ENCODE measurements at places on chromosomes 1 and 21.

- no peak for DNase-seq
Measured at GRCh38 chr1:246794048-246794827, 70.0 kb downstream of the SCCPDH start.

GRCh38 chr1:57122031-57122430 is 156.2 kb upstream of the C8B start:
- DNase-seq, result no peak

GRCh38 chr1:9881838-9882249 is 28.2 kb downstream of the CTNNBIP1 start:
- no peak for DNase-seq

DNA sequence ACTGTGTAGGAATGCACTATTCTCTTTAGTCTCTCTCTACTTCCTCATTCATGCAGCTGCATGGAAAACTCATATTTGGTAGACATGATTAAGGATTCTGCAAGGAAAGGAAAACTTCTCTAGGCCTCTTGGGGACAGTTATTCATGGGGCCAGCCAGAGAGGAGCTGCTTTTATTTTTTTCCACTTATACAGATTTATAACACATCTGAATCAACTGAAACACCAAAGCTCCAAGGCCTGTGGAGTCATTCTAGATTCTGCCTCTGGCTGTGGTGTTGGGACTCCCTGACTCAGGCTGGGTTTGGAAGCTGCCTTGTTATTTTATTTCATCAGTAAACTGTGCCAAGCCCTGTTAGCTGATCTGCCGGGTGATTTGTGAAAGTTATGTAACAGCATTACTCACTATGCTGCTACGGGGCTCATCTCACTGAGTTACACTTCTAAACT is 83.9 kb upstream of the EDEM3 start:
- DNase-seq, result no peak

GRCh38 chr1:204293605-204294337 is 66.0 kb downstream of the PLEKHA6 start:
- DNase-seq, result no peak

DNA sequence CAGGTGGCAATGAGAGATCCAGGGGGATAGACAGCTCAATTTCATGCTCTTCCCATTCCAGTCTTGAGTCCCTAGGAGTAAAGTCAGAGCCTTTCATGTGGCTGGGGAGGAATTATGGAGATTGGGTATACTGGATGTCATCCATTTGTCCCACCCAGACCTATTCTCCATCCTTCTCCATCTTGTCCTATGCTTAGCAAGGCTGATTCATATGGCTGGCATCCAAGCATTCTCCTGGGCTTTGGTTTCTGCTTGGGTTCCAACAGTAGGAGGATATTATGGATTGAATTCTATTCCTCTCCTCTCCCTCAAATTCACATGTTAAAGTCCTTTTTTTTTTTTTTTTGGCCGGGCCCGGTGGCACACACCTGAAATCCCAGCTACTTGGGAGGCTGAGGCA is 3.8 kb upstream of the CDC20 start:
- no peak for DNase-seq

- DNase-seq, result no peak
Measured at GRCh38 chr1:234369784-234370183, 3.5 kb upstream of the COA6 start.

DNA sequence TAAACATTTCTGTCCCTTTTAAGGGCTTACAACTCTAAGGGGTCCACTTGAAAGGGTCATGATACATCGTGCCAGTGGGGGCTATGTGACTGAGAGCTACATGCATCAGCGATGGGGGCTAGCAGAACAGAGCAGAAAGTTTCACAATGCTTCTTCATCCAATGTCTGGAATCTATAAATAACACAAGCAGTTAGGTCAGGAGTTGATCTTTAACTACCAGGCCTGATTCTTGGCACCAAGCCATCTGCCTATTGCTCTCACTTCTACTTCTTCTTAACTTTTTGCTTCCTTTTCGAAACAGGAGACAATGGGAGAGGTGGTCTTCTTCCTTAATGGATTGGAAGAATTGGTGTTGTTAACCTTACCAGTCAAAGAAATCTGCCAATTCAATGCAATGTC is 410.0 kb downstream of the TGFB2 start:
- no peak for DNase-seq

- DNase-seq, result no peak
Measured at GRCh38 chr1:12630946-12631530, 12.8 kb upstream of the AADACL4 start.

DNA sequence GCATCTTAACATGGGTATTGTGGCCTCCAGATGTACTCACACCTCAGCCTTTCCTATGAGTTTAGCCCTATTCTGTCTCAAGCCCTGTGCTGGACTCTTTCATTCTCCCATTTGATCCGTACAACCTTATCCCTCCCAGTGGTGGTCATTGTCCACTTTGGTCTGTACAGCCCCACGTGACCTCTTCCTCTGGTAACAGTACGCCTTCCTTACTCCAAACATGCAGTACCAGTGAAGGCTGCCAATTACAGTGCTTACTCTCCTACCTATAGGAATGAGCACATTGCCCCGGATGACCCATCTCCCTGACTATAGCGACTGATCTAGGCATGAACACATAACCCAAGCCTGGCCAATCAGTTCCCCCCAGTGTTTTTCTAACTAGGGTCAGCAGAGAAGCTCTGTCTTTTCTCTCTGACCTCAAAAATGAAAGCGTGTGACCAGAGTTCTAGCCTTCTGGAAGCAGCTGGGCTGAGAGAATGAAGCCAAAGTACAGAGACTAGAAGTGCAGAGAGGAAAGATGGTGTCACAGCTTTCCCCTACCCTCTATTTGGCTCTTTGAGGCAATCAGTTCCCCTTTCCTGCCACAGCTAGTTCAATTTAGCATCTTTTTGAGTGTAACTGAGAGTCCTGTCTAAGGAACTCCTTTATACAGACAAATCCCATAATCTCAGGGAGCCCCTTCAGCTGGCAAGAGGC is 9.9 kb upstream of the QSOX1 start:
- DNase-seq, result no peak

DNA sequence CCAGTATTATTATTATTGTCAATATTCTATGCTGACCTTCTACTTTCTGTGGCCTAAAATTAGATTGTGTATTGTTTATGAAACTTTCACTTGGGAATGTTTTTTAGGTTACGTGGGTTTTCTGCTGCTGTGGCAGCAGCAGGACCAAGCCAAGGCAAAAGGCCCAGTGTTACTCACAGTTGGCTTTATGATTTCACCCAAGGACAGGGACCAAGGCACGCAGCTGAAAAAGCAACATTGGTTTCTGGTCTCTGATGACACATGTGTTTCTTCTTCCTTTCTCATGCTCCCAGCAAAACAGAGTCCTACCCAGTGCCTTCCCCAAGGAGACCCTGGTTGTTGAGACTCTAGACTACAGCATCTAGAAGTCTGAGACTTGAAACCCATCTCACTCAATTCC is 413.7 kb downstream of the SETD4 start:
- no peak for DNase-seq

GRCh38 chr1:176841238-176841637 is 323.3 kb downstream of the ASTN1 start:
- no peak for DNase-seq

DNA sequence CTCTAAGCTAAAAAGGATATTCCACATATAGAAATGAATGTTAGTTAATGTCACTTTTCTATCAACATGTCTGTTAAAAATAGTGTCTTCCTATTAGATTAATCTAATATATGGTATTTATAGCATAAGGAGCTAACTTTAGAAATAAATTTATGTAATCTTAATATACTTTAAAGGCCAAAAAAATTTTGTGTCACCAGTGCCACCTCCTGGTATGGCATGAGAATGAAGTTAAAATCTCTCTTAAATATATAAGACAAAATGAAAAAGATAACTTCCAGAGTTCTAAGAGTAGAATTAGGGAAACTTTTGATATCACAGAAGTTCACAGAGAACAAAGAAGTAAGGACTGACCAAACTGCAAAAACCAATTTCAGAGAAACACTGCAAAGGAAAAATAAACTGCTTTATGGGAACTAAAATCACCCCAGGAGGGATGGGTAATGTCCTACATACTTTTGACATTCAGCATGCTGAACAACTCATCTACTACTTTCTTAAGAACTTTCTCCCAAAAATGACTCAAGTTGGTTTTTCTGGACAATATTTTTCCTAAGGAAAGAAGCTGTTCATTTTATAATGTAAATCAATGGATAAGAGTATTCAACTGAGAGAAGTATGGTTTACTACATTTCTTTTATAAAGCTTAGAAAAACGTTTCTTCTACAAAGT is 82.8 kb downstream of the TRIM33 start:
- DNase-seq, result no peak

- DNase-seq, result peak; percentile 71
Measured at GRCh38 chr21:35400233-35400939, 351.3 kb upstream of the RUNX1 start.

GRCh38 chr1:166929911-166930310 is 45.4 kb downstream of the ILDR2 start:
- no peak for DNase-seq

DNA sequence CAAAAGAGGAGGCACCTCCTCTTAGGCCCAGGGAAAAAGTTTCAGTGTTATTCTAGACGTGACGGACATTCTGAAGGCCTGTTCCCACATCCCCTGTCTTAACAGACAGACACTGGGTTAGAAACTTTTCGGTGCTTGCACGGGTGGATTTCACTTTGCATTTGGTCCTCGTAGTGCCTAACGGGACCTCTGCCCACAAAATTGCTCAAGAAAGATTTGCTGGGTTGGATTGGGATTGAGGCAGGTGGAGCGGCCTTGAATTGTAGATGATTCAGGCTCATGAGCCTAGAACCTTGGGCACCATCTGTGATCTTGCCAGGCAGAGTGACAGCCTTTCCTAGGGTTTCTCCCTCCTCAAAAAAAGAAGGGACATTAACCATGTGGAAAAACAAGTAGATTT is 2.8 kb downstream of the PLA2G5 start:
- no peak for DNase-seq

DNA sequence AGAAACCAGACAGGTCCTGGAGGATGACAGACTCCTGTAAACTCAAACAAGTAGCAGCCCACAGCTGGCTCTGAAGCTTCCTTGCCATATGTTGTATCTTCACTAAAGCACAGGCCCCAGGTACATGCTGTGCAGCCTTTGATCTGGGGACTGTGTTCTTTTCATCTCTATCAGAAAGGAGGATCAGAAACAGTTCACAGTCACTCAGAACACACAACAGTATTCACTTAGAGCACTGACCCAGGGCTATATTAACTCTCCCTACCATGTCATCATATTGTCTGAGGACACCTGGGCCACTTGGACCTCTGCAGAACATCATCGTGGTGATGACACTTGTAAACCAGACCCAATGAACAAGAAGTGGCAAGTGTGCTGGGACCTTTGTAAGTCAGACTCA is 222.0 kb downstream of the SETD4 start:
- no peak for DNase-seq

DNA sequence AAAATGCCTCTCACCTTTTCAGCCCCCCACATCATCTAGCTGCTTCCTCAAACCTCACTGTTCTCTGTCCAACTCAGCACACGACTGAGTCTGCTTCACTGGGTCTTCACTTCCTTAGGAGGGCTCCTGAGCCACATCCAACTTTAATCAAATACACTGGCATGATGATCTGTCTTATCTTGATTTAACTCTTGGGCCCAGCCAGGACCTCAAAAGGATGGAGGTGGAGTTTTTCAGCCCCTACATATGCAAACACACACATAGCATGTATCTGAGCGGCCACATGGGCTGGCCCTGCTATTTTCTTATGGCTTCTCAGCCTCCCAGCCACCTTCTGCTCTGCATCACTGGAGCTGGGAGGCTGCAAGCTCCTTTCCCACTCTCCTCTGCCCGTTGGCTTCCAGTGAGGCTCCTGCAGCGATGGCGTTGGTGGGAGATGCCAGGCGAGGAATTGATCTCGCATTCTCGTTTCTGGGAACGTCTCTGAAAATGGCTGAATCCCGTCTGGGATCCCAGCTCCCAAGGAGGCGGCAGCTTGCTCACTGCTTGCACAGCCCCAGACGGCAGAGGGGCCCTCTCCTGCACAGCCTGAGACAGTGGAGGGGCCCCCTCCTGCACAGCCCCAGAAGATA is 1.8 kb upstream of the PRXL2B start:
- no peak for DNase-seq

- no peak for DNase-seq
Measured at GRCh38 chr1:2238361-2239012, 10.4 kb downstream of the SKI start.

- DNase-seq, result no peak
Measured at GRCh38 chr1:67194209-67194863, 28.1 kb downstream of the IL23R start.

GRCh38 chr1:201096041-201096461 is 16.2 kb downstream of the CACNA1S start:
- no peak for DNase-seq

- peak; percentile 53 for DNase-seq
Measured at GRCh38 chr1:29122682-29123052, 1.0 kb downstream of the TMEM200B start.

DNA sequence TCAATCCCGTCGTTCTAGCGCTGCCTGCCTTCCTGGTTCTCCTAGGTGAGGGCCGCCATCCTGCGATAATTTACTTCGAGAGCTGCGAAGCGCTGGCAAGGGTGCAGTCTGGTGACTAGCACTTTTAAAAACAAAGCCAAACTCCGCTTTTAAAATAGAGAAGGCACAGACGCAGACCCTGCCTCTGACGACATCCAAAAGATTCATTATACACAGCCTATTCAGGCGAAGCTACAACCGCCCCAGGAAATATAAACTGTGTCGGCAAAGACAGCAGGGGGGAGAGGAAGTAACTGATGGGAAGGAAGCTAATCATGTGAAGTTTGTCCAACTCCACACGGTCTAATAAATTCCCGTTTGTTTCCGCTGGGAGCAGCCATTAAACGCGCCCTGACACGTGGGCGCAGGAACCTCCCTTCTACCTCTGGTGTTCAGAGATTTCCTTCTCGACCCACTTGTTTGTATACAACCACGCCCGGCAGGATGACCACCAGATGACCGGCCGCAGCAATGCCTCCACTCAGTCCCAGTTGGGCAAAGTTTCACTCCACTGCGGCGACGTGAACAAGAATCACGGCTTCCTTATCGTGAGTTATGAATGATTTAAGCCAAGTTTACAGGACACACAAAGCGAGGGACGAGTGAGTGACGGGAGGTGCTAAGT is 1.3 kb downstream of the GNG12 start:
- peak; percentile 47 for DNase-seq

- no peak for DNase-seq
Measured at GRCh38 chr1:161872506-161872905, 106.4 kb downstream of the ATF6 start.

GRCh38 chr1:46546210-46546609 is 5.2 kb downstream of the KNCN start:
- DNase-seq, result no peak

GRCh38 chr1:80593197-80593596 is 1207.5 kb upstream of the ADGRL2 start:
- no peak for DNase-seq

DNA sequence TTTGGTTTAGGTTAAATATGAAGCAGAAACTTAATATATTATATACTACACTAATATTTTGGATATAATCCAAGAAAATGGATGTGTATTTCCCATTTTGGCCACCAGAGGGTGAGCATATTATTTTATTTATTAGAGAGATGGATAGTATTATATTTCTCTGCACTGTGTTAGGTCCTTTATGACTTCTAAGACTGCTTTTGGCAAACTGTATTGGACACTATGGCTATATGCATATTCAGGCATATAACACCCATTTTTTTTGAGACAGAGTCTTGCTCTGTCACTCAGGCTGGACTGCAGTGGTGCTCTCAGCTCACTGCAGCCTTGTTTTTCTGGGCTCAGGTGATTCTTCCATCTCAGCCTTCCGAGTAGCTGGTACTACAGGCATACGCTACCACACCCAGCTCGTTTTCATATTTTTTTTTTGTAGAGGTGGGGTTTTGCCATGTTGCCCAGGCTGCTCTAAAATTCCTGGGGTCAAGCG is 17.8 kb upstream of the PGM1 start:
- DNase-seq, result peak; percentile 44

GRCh38 chr1:165575468-165576099 is 31.8 kb downstream of the LRRC52 start:
- DNase-seq, result no peak

All from GM23338 (cell line).